Dorsolateral prefrontal cortex (tissue), 122 donors: ENCODE measurements at places on chromosomes 6 and 20. TPM values are rescaled to one million over a fixed set of nuclear protein-coding genes. Genes with fewer than 3 reads are reported as not detected.

DNA sequence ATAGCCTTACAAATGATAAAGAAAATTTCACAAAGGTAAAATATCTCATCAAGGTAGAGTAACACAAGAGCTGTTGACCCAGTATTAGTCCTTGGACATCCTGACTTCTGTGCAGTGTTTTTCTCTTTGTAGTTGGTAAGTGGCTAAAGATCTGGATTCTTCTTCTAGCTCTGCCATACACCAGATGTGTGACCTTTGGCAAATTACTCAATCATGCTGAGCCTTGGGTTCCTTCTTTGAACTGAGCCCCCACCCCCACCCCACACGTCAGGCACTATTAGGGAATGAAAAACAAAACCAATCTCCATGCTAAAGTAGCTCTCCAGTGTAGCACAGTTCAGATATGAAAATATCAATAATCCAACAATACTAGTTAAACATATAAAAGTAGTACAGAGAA, 15.1 kb upstream of the TRIM39 start:
- DNase-seq = no peak

DNA sequence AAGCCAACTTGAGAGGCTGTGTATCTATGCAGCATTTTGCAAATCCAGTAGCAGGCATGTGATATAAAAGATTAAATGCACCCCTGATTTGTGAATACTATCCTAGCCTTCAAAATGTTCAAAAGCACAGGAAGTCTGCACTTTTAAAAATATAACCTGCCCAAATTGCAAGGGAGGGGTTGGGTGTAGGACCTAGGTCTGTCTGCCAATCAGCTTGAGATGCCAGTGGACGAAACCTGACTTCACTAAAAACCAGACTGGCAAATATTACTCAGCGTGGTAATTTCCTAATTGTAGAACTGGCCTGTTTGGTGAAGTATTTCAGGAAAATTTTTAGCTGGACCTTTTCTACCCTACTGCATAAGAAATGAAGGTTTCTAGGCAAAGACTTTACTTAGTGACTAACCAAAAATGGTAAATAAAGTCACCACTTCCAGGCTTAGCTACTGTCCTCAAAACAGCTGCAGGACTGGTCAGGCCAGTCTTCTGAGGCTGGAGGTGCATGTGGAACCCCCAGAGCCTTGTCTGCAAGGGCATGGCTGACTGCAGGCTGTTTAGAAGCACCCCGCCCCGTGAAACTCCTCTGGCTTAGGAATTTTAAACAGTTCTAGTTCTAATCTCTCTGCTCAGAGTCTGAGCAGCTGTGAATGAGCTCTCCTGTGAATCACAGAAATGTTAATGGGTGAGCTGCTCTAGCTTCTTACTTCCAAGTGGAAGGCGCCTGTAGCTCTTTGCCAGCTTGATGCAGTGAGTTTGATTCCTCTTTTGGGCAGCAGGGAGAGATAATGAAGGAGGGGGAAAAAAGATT, 104.4 kb upstream of the ESR1 start:
- no peak for DNase-seq

- no peak for DNase-seq
These were observed 8.2 kb upstream of the VEGFA start for GRCh38 chr6:43761666-43762409.

PTCHD4 gene
- 17.5 TPM for total RNA-seq

DNA sequence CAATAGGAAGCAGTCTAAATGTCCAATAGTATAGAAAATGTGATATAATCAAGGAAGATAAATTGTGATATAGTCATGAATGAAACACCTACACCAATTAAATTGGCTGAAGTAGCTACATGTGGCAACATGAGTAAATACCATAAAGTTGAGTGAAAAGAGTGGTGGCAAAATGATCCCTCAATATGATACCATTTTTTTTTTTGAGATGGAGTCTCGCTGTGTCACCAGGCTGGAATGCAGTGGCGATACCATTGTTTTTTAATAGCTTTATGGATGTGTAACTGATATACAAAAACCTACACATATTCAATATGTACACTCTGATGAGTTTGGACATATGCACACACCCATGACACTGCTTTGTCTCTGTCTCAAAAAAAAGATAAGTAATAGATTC, 20.9 kb upstream of the ILRUN start:
- no peak for DNase-seq

RSPH4A gene
- 0.48 TPM for total RNA-seq

- no peak for DNase-seq
These were observed 541 bp upstream of the IL20RA start for GRCh38 chr6:137045222-137045789.

DNA sequence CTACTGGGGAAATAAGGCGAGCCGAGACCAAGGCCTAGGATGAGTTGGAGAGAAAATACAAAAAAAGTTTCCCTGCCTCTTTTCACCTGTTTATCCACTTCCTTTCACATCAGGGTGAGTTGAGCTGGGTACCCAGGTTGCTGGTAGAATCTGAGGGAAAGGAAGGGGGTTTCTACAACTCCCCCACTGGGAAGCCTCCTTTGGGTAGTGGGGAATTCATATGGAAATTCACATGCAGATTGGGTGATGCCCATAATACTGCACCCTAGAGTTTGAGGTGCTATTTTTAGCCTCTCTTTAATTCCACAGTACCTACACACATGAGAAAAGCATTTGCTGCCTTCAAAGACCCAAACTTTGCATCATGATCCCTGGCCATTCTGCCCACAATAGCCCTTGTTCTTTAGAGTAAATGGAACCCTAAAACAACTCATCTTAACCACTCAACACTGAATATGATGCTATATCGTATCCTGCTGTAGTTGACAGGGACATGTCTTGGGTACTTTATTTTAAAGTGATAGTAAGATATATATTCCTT, 2.7 kb downstream of the OSTM1 start:
- no peak for DNase-seq

MRAP2 gene
- total RNA-seq = 17.6 TPM

- DNase-seq = no peak
These were observed 636 bp downstream of the ELOVL2 start for GRCh38 chr6:11043378-11043960.

GRCh38 chr6:38625217-38625616, 14.5 kb downstream of the BTBD9 start:
- DNase-seq = no peak

ZFAND3 gene
- 69.1 TPM for total RNA-seq

MOXD1 gene
- total RNA-seq = 21.7 TPM

DNA sequence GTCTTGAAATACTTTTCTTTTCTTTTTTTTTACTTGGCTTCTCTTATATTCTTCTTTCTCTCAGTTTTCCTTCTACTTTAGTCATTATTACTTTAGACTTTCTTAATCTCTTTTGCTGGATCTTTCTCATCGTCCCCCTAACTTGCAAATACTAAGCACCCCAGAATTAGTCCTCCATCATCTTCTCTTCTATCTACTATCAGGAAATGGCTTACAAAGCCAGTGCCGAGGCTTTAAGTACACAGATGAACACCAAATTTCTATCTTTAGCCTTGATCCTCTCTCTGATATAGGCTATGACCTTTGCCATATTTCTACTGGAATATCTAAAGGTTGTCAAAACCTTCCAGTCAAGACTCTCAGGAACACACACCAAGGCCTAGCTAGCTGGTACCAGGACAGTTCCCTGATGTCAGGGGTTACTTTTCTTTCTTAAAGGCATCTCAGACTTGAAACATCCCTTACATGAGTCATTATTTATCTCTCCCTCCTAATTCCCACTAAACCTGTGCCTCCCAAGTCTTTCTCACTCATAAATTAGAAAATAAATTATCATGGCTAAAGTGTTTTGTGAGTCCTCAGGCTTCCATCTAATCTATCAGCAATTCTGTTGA, 278.6 kb upstream of the TCF21 start:
- DNase-seq = no peak

SCAF8 gene
- 61.2 TPM for total RNA-seq

- DNase-seq = no peak
These were observed 77.2 kb downstream of the PPP1R3G start for GRCh38 chr6:5162355-5162754.

DNA sequence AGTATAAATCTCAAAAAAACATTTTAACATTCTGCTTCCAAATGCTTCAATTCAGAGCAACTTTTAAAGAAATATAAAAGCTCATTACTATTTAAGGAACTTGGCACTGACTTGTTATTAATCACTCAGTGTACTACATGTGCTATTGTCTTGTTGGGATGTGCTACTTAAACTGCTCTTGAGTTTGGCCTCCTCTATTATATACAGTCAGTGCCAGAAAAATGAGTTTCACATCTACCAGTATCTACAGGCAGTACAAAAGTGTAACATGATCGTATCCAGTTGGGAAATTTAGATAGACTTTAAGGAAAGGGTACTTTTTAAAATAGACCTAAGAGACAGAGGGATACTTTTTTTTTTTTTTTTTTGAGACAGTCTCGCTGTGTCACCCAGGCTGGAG, 627.3 kb upstream of the SLC35B3 start:
- DNase-seq = no peak

BPIFA1 gene
- not detected for total RNA-seq

FKBP1C gene
- 2.3 TPM for total RNA-seq

DNA sequence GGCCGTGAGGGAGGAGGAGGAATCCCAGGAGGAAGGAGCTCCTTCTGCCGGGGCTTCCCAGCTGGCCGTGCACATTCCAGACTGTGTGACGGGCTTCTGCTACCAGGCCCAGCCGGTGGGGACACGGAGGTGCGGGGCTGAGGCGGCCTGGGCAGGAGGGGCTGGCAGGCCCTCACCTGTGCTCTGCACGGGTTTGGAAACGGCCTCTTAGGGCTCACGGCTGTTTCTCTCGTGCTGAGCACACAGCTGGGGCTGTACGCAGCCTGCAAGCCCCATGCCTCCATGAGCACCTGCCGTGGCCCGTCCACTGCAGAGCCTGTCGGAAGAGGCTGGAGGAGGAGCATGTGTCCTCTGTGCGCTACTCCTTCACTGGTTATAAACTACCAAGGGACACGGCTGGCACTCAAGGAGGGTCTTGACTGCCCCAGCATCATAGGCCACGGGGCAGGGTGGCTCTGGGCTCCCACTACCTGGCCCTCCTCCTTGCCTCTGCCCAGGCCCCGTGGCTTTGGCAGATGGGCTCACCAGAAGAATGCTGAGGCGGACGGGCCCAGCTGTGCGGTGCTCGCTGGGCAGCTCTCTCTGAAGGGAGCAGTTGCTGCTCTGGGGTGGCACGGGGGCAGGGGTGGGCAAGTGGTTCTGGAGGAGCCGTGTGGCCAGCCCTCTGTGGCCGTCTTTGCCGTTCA, 15.8 kb downstream of the NPEPL1 start:
- DNase-seq = no peak

GRCh38 chr6:130223508-130223907, 757 bp upstream of the SAMD3 start:
- no peak for DNase-seq

LYRM2 gene
- total RNA-seq = 44.1 TPM

- DNase-seq = no peak
These were observed 124.5 kb upstream of the SAMD5 start for GRCh38 chr6:147384029-147384428.

CDSN gene
- not detected for total RNA-seq

DNA sequence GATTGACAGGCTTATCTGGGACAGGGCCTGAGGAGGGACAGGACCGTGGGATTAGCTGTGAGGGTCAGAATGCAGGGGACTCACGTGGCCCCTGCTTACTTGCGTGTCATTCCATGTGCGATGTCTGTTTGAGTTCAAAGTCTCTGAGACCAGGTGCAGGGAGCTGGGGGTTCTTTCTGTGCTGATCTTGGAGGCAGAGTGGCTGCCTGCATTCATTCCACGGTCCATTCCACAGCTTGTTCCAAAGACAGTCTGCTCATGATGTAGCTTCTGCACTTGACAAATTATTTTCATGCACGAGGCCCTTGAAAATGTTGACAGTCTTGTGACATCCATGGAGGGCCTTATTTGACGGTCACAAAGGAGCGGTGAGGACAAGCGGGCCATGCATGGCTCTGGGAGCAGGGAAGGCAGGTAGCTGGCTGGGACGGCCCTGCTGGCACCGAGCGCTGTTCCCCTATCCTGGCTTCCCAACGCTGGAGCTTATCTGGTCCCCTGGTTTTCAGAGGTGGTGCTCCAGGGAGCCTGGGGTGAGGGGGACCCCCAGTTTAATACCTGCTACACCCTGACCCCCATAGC, 156.3 kb upstream of the RNF24 start:
- DNase-seq = no peak

- DNase-seq = no peak
These were observed 26.4 kb upstream of the MROH8 start for GRCh38 chr20:37205794-37206193.

GRCh38 chr6:90538278-90539046, 48.4 kb downstream of the MAP3K7 start:
- DNase-seq = no peak

- DNase-seq = no peak
These were observed 644.2 kb upstream of the GJE1 start for GRCh38 chr6:141488488-141488887.

GRCh38 chr6:127458222-127458621, 967 bp downstream of the KIAA0408 start:
- no peak for DNase-seq

GRCh38 chr6:134555672-134556071, 237.8 kb upstream of the SGK1 start:
- no peak for DNase-seq

ACSS2 gene
- total RNA-seq = 68.9 TPM

DNA sequence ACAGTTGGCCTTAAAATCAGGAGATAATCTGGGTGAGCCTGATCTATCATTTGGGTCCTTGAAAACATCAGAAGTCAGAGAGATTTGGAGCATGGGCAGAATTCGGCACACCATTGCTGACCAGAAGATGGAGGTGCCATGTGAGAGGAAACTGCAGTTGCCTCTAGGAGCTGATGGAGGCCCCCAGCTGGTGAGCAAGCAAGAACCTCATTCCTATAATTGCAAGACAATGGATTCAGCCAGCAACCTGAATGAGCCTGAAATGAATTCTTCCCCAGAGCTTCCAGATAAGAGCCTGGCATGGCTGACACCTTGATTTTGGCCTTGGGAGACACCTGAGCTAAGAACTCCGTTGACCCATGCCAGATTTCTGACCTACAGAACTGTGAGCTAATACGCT, 76.3 kb upstream of the FYN start:
- no peak for DNase-seq

ME1 gene
- 20.6 TPM for total RNA-seq

ECT2L gene
- 0.41 TPM for total RNA-seq

GRCh38 chr6:23111984-23112383, 542.6 kb downstream of the HDGFL1 start:
- no peak for DNase-seq

- DNase-seq = no peak
These were observed 160.9 kb downstream of the CD83 start for GRCh38 chr6:14278446-14278845.

RUNX2 gene
- 3.0 TPM for total RNA-seq
